ENCODE measurements at places on chromosomes 4 and X.

GRCh38 chr4:73067971-73068394 lies 1.5 kb downstream of the COX18 start:
- DNase-seq = no peak

DNA sequence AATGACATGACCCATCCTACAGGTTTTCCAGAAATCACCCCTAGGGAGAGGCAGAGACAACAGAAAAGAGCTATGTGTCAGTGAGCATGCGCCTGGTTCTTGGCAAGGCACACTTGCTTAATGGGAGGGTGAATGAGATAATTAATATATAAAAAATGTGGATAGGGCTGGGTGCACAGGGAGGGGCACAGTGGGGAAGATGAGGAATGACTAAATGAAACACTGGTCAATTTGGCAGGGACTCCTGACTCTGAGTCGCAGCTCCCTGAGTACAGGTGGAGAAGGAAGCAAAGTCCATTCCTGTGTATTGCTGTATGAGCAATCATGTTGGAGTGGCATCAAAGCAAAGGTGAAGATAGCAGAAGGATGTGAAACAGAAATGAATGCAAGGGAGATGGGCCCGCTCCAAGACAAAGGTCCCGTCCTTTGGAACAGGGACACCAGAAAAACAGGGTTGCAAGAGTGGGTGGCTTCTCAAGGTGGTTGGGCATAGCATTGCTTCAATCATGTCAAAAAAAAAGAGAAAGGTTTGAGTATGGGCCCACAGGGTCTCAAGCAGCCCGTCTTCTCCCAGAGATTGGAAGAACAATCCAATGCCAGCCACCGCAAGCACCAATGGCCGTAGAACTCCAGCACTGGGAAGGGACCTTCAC lies 278.4 kb upstream of the AGTR2 start:
- DNase-seq = no peak

GRCh38 chr4:26455571-26455970 lies 34.7 kb downstream of the CCKAR start:
- no peak for DNase-seq

GRCh38 chrX:130014356-130014755 lies 31.9 kb downstream of the BCORL1 start:
- DNase-seq = no peak

DNA sequence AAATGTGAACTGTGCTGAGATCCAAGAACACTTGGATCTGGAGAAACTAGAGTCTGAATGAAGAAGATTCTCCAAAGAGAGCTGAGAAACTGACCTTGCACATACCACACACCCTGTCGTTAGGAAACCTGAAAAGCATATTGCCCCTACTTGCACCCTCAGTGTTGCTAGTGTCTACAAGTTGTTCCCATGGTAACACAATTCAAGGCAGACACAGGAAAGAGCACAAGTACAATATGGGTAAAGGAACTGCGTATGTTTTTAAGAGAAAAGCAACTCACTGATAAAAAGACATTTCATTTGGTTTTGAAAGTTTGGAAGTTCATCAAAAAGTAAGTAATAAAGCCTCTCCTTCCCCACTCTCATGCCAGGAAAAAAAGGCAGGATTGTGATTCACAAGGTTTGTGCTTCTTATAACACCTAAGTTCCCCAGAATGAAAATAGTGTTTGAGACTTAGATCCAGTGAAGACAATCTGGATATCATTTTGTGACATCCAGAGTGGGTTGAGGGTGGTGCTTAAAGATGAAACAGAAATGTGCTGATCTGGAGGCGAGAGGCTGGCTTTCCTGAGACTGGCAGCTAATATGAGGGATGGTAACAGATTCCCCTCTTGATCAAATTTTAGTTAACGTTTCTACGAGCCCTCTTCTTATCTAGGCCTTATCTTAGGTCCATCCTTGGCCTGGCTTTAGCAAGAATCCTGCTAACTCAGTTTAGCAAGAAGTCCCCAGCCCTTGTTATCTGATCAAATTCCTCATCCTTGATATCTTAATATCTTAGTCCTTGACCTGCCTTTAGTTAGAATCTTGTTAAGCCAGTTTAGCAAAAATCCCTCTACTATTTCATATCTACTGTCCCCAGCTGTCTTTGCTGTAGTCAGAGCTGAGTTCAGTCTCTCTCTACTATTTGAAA lies 42.3 kb downstream of the NIPAL1 start:
- DNase-seq = no peak

DNA sequence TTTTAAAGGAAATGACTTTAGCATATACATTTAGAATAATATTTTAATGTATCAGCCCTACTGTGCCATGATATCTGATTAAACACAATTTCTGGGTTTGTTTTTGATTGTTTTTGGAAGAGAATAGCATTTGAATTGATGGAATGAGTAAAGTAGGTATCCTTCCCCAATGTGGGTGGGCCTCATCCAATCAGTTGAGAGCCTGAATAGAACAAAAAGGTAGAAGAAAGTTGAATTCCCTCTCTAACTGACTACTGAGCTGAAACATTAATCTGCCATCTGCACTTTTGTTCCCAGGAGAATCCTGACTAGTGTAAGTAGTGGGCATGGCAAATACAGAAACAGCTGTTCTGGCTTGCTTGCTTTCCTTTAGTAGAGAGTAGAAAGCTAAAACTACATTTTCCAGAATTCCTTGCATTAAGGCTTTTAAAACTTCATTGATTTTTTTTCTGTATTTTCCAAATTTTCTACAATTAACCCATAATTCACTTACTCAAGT lies 9.7 kb upstream of the SEC24D start:
- DNase-seq = no peak

DNA sequence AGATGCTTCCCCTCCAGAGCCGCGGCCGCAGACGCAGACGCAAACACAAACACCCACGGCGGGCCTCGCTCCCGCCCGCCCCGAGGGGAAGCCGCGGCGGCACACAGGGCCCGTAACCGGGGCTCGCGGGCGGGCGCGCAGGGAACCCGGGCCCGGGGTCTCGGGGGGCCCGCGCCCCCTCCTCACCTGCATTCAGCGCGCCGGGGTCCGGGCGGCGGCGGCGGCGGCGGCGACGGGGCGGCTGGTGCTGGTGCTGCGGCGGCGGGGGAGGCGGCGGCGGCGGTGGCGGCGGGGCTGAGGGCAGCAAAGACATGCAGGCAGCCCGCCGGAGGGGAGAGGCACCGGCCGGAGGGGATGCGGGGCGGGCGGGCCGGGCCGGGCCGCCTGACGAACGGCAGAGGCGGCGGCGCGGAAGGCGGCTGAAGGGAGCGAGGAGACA lies 255 bp upstream of the CNOT6L start:
- peak; percentile 78 for DNase-seq

GRCh38 chr4:169756971-169757574 lies 671 bp downstream of the HPF1 start:
- no peak for DNase-seq

DNA sequence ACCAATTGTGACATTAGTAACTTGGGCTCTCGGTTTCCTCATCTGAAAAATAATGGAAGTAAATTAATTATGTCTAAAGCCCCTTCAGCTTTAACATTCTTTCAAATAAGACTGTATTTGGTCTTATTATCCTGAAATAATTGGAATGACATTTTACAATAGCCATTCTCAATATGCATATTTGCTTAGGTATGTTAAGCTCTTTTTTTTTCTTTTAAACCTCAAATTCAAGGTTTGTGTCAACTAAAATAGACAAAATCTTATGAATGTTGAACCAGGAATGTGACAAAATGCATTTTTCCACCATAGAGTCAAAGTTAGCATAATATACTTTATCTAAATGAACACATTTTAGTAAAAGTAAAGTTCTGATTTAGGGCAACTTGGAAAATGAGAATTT lies 34.4 kb upstream of the TET2 start:
- DNase-seq = no peak

DNA sequence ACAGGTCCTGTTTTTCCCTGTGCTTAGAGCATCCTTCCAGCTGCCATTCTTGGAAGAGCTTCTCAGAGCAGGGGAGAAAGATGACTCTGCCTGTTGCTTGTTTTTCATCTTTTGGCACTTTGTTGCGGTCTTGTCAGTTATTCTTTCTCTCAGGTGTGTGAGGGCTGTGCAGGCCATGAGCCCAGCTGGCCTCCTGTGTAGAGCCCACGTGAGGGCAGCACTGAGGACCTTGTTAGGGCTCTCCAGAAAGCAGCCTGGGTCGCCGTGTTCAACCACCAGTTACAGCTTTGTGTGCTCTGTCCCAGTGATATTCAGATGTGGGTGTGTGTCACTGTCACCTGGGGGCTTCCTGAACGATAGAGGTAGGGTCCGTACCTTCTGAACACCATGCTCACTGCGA lies 52.8 kb downstream of the NOP14 start:
- no peak for DNase-seq

- no peak for DNase-seq
Observed at GRCh38 chrX:34365471-34365870, 233.4 kb upstream of the FAM47A start.

DNA sequence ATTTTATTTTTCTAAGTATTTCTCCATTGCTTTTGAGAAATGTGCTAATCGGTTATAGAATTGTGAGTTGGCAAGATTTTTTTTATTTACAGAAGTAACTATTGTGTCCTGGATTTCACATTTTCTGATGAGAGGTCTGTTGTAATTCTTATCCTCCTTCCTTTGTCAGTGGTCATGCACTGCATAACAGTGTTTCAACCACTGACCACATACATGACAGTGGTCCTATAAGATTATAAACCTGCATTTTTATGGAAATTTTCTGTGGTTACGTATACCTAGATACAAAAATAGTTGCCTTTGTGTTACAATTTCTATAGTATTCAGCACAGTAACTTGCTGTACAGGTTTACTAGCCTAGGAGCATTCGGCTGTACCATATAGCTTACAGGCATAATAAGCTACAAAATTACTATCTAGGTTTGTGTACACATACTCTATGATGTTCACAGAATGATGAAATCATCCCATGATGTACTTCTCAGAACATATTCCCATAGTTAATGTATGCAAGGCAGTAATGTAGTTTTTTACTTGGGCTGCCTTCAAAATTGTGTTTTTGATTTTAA lies 47.8 kb downstream of the APELA start:
- DNase-seq = no peak

DNA sequence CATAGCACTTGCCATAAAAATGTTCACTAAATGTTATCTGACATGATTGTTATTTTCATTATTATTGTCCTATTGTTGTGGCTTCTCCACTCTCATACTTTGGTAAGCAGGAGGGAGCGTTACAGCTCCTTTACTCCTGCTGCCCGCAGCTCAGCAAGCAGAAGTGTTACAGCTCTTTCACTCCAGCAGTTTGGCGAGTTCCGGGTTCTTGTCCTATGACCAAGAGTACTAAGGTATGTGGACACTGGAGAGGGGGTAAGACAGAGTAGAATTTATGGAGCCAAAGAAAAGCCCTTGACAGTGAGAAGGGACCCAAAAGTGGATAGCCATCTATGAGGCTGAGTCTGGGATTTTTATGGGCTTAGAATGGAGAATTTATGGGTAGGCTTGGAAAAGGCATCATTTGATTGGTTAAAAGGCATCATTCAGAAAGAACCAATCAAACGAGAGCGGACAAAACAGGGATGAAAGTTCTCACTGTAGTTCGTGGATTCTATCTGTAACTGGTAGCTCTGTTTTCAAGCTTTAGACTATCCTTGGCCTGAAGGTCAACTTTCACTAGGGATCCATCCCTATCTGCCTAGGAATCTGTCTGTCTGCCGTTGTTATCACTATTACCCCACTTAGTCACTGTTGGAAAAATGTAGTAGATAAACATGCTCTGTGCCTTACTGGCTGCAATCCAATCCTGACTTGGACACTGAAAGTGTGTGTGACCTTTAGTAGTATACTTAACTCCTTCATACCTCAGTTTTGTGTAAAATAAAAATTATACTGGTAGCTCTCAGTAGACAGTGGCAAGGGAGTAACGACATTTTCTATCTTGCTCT lies 545.6 kb upstream of the LCORL start:
- no peak for DNase-seq

DNA sequence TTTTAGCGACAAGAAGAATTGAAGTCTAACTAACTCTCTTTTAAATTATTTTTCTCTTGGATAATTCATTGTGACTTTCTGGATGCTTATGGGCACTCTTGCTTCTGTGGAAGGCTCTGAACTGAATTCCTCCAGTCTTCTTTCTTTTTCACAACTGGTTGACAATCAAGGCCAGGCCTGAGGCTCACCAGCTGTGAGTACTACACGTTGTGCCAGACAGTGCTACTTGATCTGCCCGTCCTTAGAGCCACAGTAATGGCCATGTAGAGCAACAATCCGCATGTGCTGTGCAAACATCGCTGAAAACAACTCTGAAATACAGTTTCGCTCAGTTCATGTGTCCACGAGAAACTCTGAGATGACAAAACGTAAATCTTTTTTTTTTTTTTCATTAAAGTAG lies 1336.3 kb upstream of the AGA start:
- DNase-seq = no peak

DNA sequence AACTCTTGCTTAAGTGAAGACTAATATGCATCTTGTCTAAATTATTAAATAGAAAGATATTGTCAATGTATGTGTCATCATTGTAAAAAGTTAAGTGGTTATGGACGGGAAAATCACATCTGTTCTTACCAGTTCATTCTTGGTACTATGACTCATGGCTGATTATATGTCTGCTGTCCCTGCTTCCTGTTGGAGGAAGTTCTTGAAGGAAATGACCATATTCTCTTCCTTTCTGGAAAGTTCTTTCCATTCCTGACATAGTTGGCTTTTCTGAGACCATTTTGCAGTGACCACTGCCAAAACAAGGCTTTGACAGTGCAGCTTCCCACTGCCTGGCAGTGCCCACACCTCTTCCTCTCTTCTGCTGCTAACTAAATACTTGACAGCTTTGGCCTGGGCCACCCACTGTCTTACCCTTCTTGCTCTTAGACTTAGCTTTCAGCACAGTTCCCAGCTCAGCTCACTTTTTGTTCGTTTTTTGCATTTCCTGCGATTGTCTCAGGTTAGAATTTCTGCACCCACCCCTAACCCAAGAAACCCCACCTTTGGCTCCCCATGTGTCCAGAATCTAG lies 13.2 kb upstream of the CLDN24 start:
- no peak for DNase-seq

DNA sequence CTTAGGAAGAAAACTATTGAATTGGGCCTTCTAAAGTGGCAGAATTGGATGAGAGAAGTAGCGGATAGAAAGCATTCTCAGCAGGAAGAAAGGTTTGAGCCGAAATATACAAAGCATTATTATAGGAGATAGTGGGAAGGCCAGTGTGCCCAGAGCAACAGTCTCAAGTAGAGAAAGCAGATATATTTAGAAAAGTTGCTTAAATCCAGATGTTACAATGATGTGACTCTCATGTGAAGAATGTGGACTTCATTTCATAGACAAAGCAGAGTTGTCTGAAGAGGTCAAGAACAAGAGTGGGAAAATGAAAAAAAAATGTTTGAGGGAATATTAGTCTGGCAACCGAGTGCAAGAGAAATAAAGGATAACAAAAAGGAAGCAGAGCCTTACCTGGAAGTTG lies 66.9 kb downstream of the SYNPO2 start:
- DNase-seq = no peak
